ENCODE measurements at places on chromosomes 11 and 22. TPM values are rescaled to one million over a fixed set of nuclear protein-coding genes. Genes with fewer than 3 reads are reported as not detected.

IZUMO1R gene
- total RNA-seq, result not detected

CASP5 gene
- total RNA-seq, result not detected

DNA sequence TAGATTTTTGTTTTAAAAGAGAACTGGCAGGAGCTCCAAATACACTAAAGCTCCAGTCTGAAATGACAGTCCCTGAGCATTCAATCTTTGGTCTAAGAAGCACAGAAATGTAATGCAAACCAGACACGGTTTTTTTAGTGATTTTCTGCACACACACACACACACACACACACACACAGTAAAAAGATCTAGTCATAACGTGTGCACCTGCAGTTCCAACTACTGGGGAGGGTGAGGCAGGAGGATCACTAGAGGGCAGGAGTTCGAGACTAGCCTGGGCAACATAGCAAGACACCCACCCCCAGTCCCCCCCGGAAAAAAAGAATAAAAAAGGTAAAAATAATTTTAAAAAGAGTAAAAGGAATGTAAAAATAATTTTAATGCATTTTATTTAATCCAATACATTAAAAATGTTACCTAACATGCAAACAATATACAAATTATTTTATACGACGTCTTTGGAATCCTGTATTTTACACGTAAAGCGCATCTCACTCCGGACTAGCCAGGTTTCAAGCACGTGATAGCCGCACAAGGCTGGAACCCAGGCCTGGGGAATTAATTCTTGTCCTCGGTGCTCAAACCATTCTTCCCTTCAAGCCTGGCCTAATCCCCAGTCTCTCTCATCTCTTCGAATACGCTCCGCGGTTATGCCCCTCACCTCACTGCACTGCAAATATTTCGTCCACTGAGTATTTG, 762 bp upstream of the TBC1D22A start:
- peak; percentile 71 for DNase-seq

DNA sequence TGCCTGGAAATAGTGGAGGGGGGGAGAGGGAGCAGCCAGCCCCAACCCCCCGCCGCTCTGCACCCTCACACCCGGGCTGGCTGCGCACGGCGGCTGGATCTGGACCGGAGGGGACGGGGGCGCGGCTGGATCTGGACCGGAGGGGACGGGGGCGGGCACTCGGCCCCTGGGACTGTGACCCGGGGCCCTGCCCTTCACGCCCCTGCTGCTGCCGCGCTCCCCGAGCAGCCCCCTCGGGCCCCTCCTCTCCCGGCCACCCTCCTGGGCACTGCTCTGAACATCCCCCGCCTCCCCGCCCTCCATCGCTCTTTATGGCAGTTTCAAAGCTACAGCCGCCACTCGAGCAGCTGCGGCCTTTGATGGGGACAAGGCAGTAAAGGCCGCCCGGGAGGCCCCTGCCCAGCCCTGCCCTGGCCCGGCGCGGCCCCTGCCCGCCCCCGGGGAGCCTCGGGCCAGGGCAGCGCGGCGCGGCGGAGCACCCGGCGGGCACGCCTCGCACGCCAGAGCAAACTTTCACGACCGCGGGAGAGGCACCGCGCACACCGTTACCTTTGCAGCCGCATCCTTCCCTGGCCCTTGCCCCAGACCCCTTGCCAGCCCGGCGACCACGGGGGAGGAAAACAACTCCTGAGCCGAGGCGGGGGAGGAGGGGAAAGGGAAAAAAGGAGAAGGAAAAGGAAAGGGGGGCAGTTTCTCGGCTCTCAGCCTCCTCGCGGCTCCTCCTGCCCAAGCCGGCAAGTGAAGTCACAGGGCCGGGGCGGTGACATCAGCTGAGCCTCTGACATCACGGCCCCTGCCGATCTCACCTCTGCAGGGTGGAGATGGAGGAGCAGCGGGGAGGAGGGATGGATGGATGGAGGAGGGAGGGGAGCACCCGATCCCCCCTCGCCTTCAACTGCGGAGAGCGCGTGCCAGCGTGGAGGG, 13.1 kb upstream of the TCF20 start:
- DNase-seq, result no peak

DNA sequence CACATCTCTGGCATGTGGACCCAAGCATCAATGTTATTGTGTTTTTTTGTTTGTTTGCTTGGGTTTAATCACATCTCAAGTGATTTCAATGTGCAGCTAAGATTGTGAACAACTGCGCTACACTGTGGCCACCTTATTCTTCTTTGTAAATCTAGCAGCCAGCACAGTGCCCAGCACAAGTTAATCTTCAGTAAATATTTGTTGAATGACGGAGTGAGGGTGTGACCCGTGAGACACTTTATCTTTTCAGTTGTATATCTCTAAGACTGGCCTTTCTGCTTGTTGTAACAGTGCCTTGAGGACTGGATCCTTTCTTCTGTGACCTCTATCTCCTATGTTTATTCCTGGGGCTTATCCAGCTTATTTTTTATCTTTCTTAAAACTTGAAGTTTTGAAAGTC, 21.4 kb upstream of the AMOTL1 start:
- no peak for DNase-seq

GRCh38 chr22:32862083-32862482, 60.6 kb downstream of the TIMP3 start:
- DNase-seq, result no peak

GRCh38 chr22:28179392-28179791, 260.3 kb upstream of the PITPNB start:
- DNase-seq, result no peak
